ENCODE measurements at places on chromosomes 2 and 18.

GRCh38 chr18:8050616-8051329, 483.7 kb downstream of the PTPRM start:
- DNase-seq, result peak; percentile 37

DNA sequence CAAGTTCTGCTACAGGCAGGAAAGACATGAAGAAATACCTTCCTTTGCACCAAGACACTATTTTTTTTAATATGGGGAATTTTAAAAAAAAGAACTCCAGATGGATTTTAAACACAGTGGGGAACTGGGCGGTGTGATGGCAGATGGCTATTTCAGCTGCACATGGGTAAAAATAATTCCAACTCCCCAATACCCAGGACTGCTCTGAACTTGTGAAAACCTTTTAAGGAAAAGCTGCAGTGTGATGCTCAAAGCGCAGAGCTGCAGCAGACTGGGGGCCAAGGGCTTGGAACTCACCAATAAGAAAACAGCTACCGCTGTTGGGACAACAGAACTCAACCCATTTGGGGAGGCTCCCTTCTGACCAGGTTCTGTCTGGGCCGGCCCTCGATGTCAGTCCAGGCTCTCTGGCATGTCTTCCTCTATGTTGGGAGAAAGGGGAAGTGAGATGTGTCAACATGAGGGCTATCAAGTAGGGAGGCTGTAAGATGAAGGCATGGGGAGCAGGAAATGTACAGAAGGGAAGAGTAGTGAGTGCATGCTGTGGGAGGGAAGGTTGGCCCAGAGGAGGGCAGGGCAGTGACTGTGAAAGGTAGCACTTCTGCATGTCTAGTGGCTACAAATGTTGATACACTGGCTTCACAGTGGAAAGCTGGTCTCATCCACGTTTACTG, 64.0 kb upstream of the SLC14A2 start:
- DNase-seq, result no peak

- DNase-seq, result no peak
These were observed 352.4 kb downstream of the EIPR1 start for GRCh38 chr2:3025261-3025660.

- no peak for DNase-seq
These were observed 90.4 kb upstream of the SALL3 start for GRCh38 chr18:78889250-78889649.

DNA sequence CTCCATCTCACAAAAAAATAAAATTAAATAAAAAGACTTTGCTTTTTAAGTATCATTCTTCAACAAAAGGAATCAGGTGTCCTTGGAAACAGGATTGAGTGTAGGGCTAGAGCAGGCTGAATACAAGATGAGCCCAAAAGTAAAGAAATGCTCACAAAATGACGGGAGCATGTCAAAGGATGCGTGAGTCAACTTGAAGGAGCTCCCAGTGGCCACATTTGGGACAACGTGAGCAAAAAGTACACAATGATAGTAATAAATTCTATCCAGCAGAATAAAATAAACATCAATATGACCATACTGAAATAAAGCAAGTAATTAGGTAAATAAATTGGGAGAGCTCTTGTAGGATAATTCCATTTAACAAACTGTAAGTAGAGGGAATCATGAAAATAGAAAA, 220.7 kb downstream of the PHLPP1 start:
- DNase-seq, result no peak

GRCh38 chr2:99559075-99559662, 69.4 kb upstream of the REV1 start:
- peak; percentile 71 for DNase-seq

GRCh38 chr2:69291004-69291650, 95.9 kb downstream of the GFPT1 start:
- DNase-seq, result peak; percentile 76

DNA sequence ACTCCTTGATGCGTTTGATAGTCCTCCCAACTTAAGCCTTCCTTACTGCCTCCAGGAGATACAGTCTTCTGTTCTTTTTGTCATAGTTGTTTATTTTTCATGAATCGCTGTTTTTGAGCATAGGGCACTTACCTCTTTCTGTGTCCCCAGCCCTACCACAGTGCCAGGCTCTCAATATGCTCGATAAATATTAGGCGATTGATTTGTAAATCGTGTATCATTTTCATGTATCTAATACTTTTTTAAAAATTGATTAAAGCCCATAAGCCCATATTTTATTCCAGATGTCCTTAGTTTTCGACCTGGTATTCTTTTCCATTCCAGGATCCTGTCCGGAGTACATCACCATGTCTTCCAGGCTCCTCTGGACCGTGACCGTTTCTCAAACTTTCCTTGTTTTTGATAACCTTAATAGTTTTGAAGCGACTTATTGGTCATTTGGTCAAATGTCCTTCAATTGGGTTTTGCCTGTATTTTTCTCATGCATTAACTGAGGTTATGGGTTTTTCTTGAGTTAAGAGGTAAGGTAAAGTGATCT, 444 bp upstream of the MMADHC start:
- DNase-seq, result no peak

Data from fibroblast of pulmonary artery (primary cell).